ENCODE measurements at places on chromosomes 6 and 20. TPM values are rescaled to one million over a fixed set of nuclear protein-coding genes. Genes with fewer than 3 reads are reported as not detected.

DNA sequence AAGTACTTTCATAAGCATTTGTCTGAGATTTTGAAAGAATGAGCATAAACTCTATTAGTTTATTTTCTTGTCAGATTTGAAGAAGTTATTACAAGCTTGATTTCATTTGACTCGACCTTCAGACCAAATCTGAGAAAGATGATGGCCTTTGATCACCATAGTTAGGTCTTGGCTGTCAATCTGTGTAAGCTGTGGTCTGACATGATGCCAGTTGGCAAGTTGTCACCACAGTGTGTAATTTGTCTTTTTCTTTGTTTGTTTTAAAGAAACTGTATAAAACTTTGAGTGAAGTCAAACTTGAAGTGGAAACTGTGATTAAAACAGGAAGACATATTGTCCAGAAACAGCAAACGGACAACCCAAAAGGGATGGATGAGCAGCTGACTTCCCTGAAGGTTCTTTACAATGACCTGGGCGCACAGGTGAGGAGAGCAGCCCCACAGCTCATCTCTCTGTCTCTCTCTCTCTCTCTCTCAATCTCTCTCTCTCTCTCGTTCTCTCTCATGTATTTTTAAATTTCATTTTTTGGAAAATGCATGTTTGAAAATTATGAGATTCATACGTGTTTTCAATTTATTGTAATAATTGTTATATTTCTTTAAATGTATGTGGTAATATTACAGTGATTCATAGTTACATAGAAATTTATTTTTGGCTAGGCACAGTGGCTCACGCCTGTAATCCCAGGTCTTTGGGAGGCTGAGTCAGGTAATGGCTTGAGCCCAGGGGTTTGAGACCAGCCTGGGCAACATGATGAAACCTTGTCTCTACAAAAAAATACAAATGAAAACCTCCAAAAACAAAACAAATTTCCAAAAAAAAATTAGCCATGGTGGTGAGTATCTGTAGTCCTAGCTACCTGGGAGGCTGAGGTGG is 208.1 kb downstream of the UTRN start:
- no peak for DNase-seq

- DNase-seq, result no peak
These were observed 48.7 kb upstream of the RSPO3 start for GRCh38 chr6:127069659-127070279.

GRCh38 chr6:27862396-27863066 is 49.7 kb downstream of the OR2B2 start:
- no peak for DNase-seq

- DNase-seq, result no peak
These were observed 23.7 kb upstream of the TSHZ2 start for GRCh38 chr20:52948491-52948890.

GRCh38 chr6:28664870-28665396 is 139.3 kb downstream of the GPX5 start:
- DNase-seq, result no peak

- DNase-seq, result no peak
These were observed 80.3 kb upstream of the DUSP22 start for GRCh38 chr6:211871-212497.

DNA sequence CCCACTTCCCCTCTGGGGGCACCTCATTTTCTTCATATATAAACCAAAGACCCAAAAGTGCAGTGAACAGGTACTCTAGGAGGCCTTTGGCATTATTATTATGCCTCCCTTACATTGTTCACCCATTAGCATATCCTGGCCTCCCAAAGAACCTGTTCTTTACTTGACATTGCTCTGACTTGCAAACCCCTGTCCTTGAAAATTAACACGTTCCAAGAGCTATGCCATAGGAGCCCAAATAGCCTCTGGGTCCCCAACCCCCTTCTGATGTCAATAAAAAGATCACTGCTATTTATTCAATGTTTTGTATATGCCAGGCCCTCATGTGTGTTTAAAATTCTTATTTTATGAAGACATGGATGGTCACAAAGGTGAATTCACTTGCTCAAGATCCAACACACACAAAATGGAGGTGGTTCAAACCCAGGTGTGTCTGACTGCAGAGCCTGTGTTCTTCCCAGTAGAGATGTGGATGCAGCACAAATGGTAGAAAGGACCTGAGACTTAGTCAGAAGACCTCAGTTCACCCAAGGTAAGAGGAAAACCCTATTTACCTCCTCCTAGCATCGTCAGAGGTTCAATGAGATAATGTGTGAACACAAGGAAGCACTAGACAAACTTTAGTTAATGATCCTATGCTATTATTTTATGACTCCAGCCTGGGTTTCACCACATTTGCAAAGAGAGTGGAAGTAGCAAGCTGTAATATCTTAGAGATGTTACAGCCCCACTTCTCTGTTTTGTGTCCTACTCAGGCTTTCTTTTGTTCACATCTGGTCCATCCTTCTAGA is 36.6 kb downstream of the BCL2L1 start:
- DNase-seq, result no peak

DUSP15 gene
- total RNA-seq, result 13.2 TPM

SPATA2 gene
- total RNA-seq, result 10.2 TPM
